Hypothalamus (tissue), 51 donors: ENCODE measurements at places on chromosomes 13 and 19.

- DNase-seq = no peak
These were observed 1.6 kb downstream of the CILP2 start for GRCh38 chr19:19539698-19540063.

DNA sequence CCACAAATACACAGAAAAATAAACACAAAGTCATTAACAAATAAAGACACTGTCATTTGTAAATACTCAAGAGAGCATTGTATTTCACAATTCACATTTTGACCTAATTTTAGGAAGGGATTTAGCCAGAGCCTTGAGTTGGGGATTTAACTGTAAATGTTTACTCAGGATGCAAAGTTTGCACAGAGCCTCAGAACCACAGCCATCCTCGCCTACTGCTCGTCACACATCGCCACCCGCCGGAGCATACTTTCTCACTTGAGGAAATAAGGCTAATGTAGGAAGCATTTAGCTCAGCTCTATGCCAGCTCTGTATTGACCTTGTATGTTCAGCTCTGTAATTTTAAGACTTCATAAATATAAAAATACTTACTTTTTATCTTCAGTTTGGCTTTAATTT lies 442.7 kb downstream of the OXGR1 start:
- DNase-seq = no peak

GRCh38 chr19:2014131-2014571 lies 1.4 kb downstream of the BTBD2 start:
- DNase-seq = no peak

GRCh38 chr13:75587679-75588078 lies 38.1 kb downstream of the UCHL3 start:
- no peak for DNase-seq

DNA sequence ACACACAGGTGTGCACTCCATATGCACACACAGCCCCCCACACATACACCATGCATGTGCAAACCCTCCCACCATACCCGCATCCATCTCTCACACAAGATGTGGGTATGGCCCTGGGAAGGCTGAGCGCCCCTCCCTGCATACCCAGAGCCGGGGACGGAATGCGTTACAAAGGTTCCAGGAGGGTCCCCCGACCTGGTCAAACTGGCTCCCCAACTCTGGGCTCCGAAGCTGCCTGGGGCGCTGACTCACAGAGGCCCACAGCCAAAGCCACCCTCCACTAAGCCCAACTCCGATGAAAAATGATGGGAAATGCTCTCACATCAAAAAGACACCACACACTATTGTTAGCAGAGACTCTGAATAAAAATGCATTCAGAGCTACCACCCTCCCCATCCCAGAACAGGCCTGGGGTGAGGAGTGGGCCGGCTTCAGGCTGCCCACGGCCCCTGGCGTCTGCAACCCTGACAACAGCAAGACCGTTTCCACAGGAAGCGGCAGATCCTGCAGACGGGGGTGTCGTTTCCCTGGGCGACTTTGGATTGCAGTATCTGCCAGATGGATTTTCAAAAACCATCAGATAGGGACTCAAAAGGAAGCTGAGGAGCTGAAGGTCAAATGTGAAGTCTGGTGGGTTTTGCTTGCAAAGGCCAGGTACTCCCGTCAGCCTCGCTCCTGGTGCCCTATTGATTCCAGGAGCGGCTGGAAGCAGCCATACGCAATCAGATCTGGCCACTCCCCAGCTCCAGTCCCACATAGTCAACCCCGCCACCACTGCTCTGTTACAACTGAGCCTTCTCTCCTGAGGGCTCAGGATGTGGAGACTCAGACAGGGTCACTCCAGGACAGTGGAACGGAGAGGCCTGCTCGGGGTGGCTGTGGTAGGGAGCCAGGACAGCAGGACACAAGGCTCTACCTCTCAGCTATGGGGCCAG lies 14.3 kb downstream of the PEPD start:
- DNase-seq = no peak

DNA sequence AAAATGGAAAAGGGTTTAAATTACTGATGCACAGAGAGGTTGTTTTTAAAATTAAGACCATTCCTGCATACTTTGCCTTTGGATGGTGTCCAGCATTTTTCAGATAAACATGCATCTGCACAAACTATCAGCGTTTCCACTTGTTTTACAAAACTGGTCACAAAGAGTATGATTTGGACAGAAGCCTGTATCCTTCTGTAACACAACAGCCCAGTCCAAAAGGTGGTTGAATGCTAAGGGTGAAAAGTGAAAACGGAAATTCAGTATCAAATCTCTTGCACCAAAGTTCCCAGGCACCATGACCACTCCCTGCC lies 21.7 kb upstream of the DOCK9 start:
- DNase-seq = no peak

DNA sequence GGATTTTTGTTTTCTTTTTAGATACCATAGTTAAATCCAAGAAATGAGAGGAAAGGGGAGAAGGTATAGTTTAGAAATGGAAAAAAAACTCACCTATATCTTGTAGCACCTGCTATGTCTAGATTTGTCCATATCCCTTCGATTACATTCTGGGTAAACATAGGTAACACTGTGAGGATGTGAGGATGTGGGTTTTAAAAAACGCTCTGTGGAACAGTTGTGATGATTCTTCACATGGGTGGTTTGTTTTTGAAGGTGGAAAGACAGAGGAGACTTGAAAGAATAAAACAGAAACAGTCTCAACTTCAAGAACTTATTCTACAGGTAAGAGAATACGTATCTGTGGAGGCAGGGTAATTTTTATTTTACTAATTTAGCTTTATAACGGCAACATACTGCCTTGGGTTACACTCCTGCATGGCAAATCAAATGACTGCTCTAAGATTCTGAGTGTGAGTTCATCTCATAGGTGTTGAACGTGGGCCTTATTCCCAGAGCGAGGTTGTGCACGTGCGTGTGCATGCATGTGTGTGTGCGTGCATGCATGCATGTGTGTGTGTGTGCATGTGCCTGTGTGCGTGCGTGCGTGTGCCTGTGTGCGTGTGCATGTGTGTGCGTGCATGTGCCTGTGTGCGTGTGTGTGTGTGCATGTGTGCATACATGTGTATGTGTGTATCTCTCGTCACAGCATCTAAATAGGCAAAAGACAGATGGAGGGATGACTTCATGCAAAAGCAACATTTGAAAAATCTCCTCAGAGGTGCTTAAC lies 23.5 kb downstream of the ATP4B start:
- DNase-seq = no peak

GRCh38 chr19:30249911-30250310 lies 122.3 kb upstream of the ZNF536 start:
- DNase-seq = no peak

DNA sequence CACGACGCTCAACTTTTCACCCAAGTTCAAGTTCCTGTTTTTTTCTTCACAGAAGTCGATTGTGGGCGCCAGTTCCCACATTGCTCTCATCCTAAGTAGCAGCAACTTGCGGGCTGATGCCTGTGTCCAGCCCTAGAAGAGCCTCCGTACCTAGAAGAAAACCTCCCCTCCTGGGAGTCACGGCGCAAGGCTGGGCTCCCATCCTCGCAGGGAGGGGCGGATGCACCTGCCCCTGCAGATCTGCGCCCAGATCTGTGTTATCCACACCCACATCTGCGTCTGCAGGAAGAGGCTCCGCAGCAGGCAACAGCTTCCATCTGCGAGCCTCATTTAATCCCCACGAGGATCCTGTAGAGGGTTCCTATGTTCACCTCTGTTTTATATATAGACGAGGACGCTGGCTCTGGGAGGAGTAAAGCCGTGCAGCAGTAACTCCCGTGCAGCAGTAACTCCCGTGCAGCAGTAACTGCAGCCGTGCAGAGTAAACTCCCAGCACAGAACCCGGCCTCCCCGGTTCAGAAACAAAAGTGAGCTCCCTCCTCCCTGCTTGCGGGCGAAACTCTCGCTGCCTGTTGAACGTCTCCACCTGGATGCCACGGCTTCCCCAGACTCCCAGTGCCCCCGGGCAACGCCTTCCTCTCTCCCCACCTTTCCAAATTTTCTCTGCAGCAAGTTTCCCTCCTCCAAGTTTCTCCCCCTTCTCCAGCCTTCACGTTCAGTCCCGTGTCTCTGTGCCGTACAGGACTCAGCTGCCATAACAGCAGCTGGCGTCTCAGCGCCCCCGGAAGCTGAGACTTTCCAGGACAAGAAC lies 23.5 kb upstream of the LAIR1 start:
- no peak for DNase-seq

DNA sequence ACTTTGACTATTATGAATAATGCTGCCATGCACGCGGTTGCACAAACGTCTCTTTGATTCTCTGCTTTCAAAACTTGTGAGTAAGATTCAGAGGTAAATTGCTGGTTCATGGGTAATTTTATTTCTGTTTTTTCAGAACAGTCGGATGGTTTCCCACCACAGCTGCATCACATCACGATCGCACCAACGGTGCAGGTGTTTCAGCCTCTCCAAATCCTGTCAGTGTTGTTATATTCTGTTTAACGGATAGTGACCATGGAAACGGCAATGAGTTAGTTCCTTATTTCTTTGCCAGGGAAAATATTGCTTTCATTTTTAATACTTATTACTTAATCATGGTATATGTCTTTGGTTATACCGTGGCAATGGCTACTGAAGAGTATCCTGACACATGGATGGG lies 19.1 kb upstream of the ZNF835 start:
- no peak for DNase-seq

GRCh38 chr13:113756441-113757097 lies 2.5 kb upstream of the TMEM255B start:
- DNase-seq = no peak

DNA sequence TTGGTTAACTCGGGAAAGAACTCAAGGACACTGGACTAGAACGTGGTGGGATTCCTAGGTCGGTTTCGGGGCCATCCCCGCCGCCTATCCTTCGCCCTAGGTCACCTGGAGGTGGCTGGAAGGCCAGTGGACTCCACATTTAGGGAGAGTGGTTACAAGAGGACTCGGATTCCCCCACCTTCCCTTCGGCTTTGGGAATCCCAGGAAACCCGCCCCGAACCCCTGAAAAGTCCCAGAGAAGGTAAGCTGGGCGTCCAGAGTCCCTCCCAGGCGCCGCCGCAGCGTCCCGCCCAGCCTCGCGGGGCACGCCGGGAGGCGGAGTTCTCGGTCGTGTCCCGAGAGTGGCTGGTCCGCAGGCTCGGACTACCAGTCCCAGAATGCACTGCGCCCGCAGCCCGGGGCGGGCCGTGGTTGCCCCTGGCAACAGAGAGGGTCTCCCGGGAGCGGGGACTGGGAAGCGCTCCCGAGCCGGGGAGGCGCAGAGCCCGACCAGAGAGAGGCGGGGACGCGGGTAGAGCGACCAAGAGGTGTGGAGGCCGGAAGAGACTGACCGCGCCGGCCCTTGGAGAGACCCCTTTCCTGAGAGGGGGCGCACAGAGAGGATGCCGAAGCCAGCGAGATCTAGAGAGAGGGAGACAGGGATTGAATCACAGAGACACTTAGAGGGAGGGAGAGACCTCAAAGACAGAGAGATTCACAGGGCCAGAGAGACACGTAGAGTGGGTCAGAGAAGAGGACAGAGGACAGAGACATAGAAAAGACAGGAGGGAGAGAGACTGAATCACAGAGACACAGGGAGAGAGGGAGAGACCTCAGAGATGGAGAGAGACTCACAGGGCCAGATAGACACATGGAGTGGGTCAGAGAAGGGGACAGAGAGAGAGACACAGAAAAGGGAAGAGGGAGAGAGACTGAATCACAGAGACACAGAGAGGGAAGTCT lies 2.6 kb upstream of the PRKCG start:
- peak; percentile 89 for DNase-seq
